ENCODE measurements at places on chromosomes 5 and 9.

GRCh38 chr9:25724424-25724823 lies 46.2 kb upstream of the TUSC1 start:
- no peak for DNase-seq

DNA sequence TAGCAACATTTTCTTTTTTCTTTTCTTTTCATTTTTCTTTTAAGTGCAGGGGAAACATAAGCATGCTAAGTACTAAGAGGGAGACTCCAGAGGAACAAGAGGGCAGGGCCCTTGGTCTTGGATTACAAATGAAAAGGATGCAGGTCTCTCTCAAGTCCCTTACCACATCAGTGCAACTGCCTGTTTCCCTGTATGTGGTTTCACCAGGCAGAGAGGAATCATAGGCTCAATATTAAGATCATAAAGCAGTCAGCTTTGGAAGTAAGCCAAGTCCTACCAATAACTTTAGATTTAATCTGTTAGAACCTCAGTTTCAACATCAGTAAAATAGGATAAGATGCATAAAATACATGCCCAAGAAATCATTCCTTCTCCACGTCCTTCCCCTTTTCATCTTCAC lies 422.7 kb upstream of the PAPPA start:
- DNase-seq: no peak

DNA sequence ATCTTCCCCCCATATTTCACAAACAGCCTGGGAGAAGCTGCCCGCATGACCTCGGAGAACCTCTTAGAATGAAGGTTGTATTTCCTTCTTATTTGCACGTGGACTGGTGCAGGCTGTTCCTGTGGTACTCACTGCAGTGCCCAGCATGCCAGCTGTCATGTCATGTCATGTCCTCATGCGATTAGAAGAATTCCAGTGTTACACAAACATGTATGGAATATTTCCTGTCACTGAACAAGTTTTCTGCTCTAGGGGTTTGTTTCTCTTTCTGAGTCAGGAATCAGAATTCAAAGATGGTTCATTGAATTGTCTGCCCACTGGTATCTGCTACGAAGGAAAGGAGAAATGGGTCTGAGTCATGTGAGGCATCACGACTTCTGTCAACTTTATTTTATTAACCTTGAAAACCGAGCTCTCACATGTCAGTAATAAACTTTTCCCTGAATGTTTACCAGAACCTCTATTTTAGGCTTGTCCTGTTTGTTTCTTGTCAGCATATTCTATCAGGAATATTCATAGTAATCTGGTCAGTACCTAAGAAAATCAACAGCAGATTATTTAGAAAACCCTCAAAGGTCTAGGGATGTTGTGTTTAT lies 415.6 kb downstream of the GADD45G start:
- no peak for DNase-seq

DNA sequence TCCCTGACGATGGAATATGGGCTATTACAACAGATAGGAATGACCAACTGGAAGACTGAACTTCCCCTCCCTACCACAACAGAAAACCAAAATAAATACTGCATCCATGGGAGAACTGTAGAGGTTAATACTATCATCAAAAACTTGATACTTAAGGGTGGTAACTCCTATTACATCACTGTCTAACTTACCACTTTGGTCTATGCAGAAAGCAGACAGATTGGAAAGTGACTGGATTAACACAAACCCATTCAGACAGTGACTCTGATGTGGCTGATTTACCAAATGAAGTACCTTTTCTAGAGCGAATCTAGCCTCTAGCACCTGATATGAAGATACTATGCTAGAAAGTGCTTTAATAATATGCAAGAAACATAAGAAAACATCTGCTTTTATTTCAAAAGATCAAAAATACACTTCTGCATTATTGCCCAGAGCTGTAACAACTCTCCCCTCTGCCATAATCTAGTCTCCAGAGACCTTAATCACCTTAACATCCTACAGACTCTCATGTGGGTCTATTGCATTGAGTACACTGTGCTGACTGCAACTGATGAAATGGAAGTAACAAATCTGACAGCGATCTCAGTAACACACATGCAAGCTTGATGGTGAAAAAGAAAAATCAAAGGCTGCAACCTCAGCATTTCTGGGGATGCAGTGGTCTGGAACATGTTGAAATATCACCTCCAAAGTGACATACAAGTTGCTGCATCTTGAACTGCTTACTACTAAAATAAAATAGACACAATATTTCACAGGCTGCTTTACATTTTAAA lies 62.7 kb downstream of the EPB41L4A start:
- no peak for DNase-seq

- DNase-seq: no peak
Measured at GRCh38 chr9:75039801-75040200, 11.7 kb upstream of the CARNMT1 start.

- DNase-seq: no peak
Measured at GRCh38 chr5:132013006-132013689, 1.7 kb upstream of the ACSL6 start.

- DNase-seq: peak; percentile 23
Measured at GRCh38 chr5:77369566-77369965, 122.5 kb downstream of the WDR41 start.

DNA sequence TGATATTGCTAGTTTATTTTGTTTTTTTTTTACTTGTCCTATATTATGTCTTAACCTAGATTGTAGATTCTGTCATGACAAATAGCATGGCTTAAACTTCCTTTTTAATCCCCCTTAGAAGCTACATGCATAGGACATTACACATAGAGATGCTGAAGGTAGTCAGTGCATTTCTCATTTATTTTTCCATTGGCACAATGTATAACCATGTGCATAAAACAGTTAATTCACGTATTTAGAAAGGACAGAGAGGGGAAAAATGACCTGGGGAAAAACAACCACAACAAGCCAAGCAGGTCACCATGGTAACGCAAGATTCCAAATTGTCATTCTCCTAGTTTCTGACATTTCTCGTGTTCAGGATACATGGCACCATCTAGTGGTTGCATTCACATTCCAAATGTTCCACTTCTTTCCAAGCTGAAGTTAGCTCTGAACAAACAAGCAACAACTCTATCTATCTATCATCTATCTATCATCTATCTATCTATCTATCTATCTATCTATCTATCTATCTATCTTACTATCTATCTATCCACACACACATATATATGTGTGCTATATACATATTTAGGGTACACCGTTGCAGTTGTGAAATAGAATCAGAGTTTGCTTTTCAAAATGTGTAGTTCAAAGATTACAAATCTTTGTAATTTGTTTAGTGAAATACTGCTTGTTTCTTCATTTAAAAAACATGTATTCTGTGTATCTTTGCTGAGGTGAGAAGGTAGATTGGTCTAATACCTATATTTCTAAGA lies 487.2 kb upstream of the ST8SIA4 start:
- DNase-seq: peak; percentile 26

DNA sequence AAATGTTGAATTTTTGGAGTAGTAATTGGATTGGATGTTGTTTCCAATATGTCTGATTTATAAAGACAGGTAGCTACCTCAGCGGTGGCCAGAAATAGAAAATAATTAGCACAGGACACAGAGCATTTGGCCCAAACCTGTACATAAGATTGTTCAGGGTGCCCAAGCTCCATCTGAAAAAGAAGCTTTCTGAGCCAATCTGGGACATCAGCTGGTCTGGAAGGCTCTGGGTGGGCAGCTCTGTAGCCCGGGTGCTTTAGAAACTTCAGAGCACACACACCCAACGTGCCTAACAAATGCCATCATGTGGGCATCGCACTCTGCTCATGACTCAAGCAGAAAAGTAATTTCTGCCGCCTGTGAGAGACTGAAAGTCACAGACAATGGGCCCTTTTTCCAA lies 460.7 kb downstream of the ICE1 start:
- DNase-seq: no peak

DNA sequence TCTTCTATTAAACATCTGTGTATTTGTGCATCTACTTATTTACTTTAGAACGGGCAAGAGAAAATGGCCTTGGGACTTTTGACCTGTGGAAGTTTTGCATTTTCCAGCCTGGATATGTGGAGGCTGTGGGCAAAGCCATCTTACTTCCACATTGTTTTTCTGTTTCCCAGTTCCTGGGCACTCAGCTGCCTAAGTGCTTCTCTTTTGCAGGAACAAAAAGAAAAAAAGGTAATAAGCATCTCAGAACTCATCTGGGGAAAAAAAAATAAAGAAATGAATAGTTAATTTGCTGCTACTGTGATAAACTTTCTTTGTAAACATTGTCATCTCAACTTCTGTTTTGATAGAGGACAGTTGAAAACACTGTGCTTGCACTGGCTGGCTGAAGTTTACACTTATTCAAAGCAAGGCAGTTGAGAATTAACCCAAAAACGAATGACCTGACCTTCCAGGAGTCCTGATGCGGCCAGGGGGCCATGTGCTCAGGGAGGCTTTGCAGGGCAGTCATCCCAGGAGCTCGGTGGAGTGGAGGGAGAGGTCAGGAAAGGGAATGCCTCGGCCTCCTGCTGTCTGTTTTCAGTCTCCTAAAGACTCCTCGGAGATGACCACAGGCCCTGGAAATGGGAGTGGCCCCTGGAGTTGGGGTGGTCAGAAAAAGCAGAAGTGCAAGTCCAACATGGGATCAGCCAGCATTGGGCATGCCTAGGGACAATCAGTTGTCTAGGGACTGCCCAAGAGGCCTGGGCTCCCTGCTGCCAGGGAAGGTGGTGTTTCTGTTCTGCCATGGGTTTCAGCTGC lies 75.5 kb downstream of the RAI14 start:
- no peak for DNase-seq

DNA sequence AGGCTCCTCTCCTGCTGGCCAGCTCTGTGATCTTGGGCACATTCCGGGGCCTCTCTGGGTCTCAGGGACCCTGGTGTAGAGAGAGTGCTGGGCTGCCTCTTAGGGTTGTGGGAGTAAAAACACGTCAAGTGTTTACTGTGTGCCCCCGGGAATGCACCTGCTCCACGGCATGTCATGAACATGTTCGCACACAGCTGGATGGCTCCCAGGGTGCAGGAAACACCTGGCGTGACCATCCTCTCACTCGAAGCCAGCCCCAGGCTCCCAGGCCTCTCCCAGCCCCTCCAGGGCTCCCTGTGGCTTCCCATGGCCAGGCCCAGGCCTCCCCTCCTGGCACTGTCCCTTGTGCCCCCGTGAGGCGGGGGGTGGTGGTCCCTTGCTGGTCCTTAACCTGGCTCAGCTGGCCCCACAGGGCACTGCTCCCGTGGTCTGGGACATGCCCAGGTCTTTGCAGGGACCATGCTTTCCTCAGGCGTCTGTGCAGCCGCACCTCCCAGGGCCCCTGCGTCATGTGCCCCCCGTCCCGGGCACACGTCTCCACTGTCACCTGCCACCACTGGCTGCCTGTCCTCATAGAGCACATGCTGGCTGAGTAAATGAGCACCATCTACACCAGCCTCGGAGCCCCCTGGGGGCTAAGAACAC lies 44.9 kb downstream of the SLC6A3 start:
- DNase-seq: no peak

DNA sequence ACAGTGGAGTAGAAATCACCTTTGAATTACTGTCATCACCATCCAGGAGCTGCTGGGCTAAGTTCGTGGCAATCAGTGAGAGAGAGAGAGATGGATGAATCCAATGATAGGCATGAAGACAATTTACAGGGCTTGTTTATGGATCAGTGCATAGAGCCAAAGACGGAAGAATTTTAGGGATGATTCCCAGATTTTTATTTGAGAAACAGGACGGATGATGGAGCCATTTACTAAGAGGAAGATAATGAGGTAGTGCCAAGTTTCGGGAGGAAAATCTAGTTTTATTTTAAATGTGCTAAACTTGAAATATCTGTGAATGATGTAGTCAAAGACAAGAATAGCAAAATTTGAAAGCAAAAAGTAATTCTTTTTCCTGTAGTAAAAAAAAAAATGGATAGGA lies 394.2 kb upstream of the PAPPA start:
- no peak for DNase-seq

GRCh38 chr5:53814819-53815218 lies 254.4 kb downstream of the NDUFS4 start:
- DNase-seq: no peak

DNA sequence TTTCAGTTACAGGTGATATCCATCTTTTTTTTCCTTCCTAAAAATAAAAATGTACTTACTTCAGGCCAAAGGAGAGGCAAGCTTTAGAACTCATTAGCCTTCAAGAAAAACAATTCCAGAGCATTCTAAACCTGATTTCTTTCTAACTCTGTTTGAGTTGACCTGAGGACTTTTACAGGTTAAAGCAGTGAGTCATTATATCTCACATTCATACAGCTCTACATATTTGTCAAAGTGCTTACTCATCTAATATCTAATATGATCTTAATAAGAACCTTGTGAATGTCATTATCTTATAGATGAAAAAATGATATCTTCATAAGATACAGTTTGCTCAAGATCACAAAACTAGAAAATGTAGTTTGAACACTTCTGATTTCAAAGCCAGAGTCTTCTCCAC lies 149.2 kb upstream of the CDKN2B start:
- DNase-seq: no peak

DNA sequence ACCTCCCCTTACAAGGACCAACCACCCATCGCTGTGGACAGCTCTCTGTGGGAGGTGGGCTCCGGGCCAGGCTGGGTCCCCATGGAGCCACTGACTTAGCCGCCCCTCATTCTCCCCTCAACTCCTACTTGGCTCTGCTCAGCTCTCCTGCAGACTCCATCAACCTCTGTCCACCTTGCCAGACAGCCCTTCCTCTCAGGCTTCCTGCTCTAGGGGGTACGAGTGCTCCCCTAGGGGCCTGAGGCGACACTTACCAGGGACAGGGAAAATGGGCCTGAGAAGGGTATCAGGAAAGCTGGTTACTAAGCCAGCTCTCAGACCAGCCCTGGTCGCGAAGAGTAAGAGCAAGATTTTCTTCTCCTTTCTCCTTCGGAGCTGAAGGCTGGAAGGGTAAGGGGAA lies 43.9 kb downstream of the SHB start:
- DNase-seq: no peak

GRCh38 chr9:110214586-110215355 lies 6.8 kb upstream of the C9orf152 start:
- DNase-seq: no peak
